ENCODE measurements at places on chromosomes 4 and X.

DNA sequence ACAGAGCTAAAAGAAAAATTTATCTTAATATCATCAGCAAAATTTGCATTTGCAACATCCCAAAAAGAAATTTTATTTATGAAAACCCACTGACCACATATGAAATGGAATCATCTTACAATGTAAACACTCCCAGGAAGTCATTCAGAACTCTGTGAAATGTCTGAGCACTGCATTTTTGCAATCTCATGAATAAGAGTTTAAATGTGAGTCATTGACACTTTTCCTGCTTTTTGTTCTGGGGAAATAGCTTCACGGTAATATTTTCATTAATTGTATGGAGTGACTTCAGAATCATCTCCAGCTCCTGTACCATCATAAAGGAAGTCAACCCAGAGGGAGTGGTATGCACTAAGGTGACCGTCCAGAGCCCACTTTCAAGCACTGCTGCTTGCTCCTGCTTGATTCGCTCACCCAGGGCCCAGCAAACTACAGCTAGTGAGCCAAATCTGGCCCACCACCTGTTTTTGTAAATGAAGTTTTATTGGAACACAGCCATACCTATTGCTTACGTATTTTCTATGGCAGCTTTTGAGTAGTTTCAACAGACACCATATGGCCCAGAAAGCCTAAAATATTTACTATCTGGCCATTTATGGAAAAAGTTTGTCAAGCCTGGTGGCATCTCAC, 17.2 kb downstream of the EDNRA start:
- DNase-seq = no peak

GRCh38 chrX:65502618-65503017, 32.0 kb downstream of the LAS1L start:
- no peak for DNase-seq

- DNase-seq = no peak
These were observed 1341.7 kb downstream of the PCDH7 start for GRCh38 chr4:32061916-32062315.

GRCh38 chr4:155954118-155954685, 536 bp upstream of the CTSO start:
- DNase-seq = no peak

DNA sequence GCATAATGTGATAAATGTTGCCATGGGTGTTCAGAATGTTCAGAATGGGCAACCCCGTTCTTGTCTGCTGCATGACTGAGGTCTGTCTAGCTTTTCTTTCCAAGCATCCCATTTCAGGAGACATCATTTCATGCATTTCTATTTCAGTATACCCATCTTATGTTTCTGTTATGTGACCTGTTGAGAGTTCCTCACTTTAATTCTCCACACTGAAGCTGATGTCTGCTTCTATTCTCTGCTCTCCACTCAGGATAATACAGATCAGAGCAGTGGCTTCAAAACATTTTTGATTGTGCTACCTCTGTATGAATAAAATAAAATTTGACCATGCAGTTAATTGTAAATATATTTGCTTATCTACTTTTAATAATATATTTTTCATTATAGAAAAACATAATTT, 398.6 kb downstream of the ARHGAP24 start:
- DNase-seq = no peak

- no peak for DNase-seq
These were observed 8.1 kb upstream of the SLC25A6 start for GRCh38 chrX:1400049-1400448.

DNA sequence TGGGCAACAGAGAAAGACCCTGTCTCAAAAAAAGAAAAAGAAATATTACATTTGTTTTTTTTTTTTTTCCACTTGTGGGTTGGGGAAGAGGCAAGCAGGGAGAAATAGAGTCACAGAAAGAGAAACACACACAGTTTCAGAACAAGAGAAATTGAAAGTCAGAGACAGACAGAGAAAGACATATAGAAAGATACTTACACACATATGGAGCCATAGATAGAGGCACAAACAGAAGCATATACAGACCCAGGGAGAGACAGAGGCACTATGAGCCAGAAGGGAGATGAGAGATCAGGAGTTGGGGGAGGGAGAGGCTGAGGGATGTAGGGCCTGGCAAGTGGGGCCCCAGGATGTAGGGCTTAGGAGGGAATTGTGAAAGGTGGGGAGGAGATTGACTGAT, 55.2 kb upstream of the GIMD1 start:
- DNase-seq = no peak

GRCh38 chr4:156961196-156962057, 10.2 kb downstream of the PDGFC start:
- no peak for DNase-seq

DNA sequence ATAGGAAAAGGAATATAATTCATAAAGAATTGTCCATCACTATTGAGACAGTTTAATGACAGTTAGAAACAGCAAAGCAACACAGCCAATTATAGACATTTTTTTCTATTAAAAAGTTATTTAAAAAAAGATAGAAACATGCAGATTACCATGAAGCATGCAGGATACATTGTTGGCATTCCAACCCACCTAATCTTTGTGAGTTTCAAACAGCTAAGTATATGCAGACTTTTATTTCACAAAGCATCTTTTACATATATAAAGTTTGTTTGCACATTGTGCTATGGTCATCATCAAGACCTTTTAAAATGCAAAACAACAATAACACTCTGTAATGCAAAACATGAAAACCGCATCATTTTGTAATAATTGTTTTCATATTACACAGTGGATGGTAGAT, 125.9 kb upstream of the ETNPPL start:
- no peak for DNase-seq

DNA sequence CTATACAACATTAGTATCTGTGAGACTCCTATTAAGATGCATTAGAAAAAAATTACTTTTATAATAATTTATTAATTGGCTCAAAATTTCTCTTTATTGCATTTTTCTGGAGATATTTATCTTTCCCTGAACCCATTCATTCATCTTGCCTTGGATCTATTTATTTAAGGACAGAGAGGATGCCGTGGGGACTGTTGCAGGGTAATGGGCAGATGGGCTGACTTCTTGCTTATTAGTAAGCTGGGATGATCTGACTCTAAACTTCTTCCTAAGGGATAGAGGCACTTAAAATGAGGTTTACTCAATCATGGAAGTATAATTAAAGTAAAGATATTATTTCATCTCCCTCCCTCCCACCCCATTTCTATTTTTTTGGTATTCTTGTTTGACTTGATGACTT, 18.2 kb upstream of the ANK2 start:
- no peak for DNase-seq

DNA sequence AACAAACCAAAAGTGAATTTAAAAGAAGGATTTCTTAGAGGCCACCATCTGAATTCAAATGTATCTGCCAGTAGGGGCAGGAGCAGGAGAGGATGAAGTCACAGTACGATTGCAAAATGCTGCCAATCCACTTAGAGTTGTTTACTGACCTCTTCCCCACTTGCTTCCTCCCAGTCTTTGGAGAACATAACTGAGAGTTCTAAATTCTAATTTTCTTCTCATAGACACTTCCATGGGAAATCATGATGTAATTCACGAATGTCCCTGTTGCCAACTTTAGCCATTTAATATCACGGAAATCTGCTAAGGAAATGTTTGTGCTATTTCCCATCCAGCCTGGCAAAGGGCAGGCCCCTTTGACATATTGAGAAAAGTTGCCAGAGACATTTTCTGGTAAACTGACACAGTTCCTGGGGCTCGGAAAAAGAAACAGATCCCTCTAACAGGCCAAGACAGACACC, 33.6 kb upstream of the NOCT start:
- no peak for DNase-seq

- DNase-seq = no peak
These were observed 13.2 kb upstream of the SORCS2 start for GRCh38 chr4:7179158-7179557.

- DNase-seq = no peak
These were observed 86.8 kb downstream of the HHIP start for GRCh38 chr4:144732584-144733428.

- DNase-seq = no peak
These were observed 24.4 kb downstream of the DCX start for GRCh38 chrX:111387470-111388070.

DNA sequence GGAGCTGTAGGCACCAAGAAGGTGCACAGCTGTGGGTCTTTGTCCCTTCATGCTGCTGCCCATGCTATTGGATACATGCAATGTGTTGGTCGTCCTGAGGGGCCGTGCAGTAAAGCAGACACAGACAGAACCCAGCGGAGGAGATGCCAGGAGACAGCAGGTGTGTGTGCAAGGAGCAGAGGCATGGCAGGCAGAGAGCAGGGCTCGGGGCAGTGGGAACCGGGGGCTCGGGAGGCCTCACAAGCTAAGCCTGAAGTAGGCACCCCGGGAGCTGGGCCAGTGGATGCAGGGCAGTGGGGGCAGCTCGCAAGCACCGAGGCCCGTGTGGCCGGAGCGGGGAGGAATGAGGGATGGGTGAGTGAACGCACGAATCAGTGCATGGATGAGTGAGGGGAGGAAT, 13.2 kb downstream of the HTRA3 start:
- no peak for DNase-seq

DNA sequence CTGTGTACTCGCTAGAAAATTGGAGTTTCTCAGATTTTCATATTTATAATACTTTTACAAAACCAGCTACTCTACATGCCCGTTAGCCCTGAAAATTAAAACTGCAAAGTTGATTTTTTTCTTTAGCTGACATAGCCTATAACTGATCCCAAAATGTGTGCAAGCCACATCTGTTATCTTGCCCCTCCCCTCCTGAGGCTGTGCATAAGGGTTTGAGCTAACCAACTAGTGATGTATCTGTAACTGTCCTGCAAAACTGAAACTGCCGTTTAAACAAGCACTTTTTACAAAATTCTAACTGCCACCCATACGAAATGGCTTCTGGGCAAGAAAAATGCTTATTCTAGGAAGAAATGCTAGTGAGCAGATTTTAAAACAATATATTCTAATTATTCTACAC, 59.1 kb downstream of the EDNRA start:
- DNase-seq = no peak

GRCh38 chr4:167079762-167080161, 154.5 kb downstream of the SPOCK3 start:
- no peak for DNase-seq

GRCh38 chr4:14816623-14817261, 185.5 kb upstream of the CPEB2 start:
- no peak for DNase-seq

- no peak for DNase-seq
These were observed 383.4 kb downstream of the FAM133A start for GRCh38 chrX:94057385-94057784.

DNA sequence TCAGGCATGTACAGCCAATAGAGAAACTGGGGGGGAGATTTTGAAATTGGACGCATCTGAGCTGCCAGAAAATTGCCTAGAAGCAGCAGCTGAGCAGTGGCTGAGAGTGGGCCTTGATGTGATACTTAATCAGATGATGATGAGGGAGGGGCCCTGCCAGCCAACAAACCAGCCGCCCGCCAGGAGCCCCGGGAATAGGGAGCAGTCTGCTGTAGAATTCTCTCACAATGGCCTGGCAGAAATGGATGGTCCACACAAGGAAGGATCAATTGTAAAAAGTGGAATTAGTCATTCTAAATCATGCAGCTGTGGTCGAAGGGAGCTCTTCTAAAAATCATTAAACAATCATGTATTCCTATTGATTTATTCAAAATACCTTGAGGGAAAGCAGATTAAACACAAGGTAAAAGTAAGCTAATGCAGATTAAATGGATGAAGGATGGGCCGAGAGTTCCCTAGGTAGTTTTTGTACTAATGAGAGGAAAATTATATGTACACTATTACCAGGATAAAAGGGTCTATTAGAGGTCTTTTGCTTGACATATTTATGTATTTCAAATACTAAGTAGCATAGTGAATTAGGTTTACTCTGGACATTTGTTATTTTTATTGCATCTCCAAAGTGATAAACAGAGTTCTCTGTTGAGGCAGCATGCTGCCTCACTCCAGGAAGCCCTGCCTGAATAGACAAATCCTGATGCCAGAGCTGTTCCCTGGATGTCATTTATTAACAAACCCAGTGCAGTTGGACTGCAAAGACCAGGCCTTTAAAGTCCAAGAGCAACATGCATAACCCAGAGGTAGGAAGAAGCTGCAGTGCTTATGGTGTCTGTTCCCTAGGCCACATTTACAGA, 91.3 kb downstream of the NKX6-1 start:
- DNase-seq = no peak

GRCh38 chrX:30270639-30271038, 23.7 kb downstream of the MAGEB1 start:
- no peak for DNase-seq

GRCh38 chr4:186934841-186935443, 211.3 kb upstream of the FAT1 start:
- DNase-seq = no peak

GRCh38 chr4:2411786-2412510, 6.5 kb downstream of the ZFYVE28 start:
- DNase-seq = no peak

GRCh38 chr4:16860516-16860915, 37.9 kb downstream of the LDB2 start:
- no peak for DNase-seq

- no peak for DNase-seq
These were observed 1499.7 kb upstream of the AGA start for GRCh38 chr4:178941975-178942374.

GRCh38 chr4:152187693-152188092, 348.2 kb downstream of the FBXW7 start:
- DNase-seq = no peak

- no peak for DNase-seq
These were observed 34.8 kb downstream of the DOCK11 start for GRCh38 chrX:118530219-118530911.

DNA sequence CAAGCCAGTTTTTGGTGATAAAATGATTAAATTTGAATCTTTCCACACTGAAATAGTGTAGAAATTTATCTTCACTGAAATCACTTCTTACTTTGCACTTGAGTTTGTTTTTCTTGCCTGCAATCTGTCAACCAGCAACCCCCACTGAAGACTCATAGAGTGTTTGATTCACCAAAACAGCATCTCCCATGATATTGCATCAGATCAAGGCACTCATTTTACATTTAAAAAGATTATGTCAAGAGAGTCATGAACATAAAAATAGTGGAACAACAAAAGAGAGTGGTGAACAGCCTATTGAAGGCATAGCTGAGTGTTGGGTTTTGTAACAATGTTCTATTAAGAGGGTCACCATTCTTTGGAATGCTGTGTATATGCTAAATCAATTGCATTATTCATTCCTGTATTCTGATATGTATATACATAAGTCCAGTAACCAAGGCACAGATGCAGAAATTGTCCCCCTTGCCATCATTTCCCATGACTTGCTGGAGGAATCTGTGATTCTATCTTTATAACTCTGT, 1934.9 kb downstream of the ARAP2 start:
- no peak for DNase-seq

GRCh38 chr4:680928-681645, 6.7 kb downstream of the MYL5 start:
- DNase-seq = peak; percentile 91

DNA sequence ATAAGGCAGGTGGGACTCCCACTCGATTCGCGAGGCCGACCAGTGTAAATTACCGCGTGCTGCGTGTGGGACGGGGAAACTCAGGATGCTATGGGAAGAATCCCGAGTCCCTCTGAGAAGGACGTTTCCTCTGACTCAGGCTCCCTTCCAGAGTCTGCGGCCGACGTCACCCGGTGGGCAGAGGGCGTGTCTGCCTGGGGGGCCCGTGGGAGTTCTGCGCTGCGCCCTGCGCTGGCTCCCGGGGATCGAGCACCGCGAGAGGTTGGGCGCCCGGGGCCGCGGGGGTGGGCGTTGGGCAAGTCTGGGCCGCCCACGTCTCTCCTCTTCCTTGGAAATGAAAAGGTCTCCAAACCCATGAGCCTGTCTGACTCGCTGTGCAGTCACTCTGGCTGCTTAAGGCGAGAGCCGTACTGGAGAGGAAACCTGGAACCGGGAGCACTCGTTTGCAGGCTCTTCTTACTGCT, 568 bp downstream of the NIPAL1 start:
- peak; percentile 41 for DNase-seq

- no peak for DNase-seq
These were observed 56.9 kb upstream of the PDGFRA start for GRCh38 chr4:54172156-54172555.
